NCI-H1105 (cell line): ENCODE measurements at places on chromosomes 4 and X.
A peak's percentile ranks its signal among the peaks of the same experiment; 100 is the strongest.

- no peak for DNase-seq
These were observed 45.8 kb upstream of the CLCN4 start for GRCh38 chrX:10110984-10111363.

GRCh38 chr4:165454426-165454825 lies 75.6 kb downstream of the CPE start:
- DNase-seq: no peak

DNA sequence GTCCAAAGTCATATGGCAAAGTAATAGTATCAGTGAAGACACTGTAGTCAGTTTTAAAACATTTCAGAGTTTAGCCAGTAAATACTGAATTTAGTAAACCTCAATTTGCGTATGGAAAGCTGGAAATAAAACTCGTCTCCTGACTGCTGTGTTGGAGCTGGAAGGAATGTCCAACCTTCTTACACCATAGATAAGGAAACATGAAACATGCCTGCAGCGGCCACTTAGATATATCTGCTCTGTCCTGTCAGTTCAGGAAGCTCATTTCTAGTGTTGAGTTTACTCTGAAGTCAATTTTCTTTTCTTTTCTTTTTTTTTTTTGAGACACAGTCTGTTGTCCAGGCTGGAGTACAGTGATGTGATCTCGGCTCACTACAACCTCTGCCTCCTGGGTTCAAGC lies 21.2 kb downstream of the ARHGAP10 start:
- no peak for DNase-seq

DNA sequence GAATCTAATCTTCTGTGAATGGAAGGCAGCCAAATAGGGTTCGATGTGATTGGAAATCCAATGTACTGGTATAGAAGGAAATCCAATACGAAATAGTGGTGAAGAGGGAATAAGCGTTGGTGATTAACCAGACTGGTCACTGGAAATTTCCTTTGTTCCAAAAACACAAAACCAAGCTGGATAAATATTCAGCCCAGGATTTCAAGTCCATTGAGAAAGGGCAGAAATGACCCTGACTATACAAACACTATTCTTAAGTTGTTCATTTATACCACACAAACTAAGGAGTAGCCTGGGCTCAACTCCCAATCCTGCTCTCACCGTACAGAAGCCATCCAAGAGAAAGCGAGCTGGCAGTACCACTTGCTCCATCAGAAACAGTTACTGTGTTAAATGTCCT lies 32.2 kb downstream of the PCDH19 start:
- DNase-seq: no peak

GRCh38 chr4:127641524-127641923 lies 8.8 kb downstream of the INTU start:
- no peak for DNase-seq

DNA sequence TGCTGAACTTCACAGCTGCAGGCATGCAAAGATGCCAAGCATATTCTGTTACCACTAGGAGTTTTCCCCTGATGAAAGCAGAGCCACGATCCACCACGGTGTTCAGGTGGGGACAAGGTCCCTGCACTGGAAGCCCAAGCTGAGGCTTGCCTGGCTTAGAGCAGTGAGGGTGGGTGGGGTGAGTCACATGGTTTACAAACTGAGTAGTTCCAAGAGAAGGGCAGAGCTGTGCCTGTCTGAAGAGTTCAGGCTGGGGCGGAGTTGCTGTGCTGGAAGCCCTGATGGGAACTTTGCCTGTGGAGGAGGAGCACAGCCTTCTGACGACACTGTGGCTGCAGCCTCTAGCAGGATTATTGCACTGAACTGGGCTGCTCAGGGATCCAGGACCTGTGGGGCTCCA lies 45.5 kb downstream of the FAM9B start:
- DNase-seq: no peak

DNA sequence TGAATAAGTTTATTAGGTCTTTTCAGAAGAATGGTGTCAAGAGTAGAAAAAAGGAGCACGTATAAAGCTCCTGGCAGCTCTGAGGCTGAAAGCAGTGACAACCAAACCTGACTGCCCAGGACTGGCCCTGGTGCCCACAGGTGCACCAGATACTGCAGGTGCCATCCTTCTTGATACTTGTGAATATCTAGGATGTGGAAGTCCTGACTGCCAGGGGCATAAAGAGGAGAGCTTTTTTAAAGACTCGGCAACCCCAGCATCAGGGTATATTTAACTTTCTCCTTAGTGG lies 60.7 kb downstream of the TMEM150C start:
- no peak for DNase-seq

DNA sequence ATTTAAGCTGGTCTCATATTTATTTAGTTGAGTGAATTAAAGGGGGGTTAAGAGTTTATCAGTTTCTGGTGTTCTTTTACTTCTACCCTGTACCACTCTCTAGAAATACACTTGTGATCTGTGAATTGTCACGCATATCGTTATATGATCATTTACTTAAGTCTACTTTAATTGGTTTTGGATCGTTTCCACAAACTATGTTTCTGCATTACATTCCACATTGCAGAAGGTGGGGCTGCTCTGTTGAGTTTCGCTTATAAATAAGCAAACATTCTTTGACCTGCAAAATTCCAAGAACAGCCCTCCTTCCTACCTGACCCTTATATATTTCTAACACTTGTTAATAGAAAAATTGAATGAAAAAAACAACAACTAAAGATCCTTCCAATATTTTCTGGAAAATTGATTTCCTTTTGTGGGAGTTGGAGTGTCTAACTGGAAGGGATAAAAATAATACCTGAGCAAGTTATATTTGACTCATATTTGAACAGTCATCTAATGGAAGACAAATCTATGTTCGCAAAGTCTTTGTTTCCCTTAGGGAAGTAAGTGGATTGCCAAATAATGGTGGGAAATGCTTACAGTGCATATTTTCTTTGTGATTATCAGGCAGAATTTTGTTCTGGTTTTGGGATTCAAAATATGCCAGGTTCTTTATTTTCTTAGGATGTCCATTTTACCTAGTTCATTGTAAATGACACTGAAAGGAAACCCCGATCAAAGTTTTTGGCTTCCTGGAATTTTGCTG lies 152.7 kb downstream of the RELL1 start:
- DNase-seq: no peak

GRCh38 chr4:38529189-38530115 lies 134.5 kb upstream of the KLF3 start:
- no peak for DNase-seq

DNA sequence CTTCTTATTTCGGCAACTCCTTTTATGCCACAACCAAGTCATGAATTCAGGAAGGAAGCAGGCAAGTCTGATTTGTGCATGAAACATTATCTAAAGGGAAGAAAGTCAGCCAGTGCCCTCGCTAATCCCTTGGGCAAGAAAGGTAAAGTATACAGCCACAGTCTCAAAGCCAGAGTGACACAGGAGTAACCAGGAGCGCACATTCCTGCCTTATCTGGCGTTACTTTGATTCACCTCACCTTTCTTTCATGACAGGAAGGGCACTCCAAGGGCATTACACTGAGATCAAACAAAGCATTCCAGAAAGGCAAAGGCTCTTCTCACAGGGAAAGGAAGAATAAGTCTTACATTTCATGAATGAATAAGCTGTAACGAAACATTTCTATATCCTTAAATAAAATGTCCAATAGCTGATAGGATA lies 38.8 kb downstream of the FAT1 start:
- no peak for DNase-seq

DNA sequence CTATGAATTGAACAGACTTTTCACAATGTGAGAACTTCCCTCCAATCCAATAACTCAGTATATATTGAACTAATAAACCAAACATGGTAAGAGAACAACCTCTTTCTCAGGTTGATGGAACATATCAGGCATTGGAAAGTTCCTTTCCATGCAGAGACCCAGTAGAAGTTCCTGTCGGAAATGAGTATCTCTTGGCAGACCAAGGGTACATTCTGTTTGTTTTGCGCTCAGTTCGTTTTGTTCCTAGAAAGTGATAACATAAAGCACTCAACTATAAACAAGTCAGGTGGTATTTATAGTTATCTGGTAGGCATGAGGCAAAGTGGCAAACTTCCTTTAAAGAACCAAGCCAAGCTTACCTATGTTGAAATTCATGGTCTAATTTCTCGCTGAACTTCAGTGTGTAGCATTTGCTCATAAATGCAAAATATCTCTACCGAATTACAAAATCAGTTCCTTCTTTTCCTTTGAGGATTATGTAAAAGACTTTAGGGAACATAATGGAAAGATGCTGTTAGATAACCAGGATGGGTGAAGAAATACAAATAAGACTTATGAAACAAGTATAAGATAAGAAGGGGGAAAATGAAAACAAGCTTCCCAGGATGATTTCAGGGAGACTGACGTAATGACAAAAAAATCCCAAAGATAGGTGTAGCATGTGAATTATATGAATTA lies 120.3 kb downstream of the ARHGAP24 start:
- DNase-seq: no peak

DNA sequence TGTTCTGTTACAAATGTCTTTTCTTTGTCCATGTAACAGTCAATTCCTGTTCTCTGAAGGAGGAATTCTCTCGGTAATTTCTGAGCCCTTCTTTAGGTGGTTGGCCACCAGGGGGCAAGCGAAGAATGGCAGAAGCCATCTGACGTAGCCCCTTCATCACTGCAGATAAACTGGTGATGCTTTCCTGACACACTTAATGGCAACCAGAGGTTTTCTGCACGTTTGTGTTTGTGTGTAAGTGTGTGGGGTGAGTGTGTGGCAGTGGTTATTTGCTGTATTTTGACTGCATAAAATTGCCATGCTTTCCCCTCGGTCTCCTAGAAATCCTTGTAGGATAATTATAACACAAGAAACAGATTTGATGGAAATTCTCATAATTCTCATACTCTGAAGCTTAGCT lies 64.8 kb upstream of the STOX2 start:
- peak; percentile 54 for DNase-seq

DNA sequence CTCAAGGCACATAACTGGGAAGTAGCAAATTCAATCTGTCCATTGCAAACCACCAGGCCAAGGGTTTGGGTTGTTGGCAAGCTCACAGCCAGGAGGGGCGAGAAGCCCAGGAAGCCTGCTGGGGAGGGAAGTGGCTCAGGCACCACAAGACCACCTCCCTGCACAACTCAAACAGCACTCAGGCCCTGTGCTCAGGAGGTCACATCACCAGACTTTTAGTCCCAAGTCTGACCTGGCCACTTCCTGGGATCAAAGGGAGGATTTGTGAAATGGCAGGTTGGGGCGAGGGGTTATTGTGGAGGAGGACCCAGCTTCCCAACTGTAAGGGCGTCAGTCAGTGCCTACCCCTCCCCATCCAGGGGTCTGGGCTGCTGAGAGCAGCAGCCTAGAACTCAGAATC lies 2.3 kb downstream of the ATP5ME start:
- DNase-seq: no peak

GRCh38 chr4:142331646-142332045 lies 514.5 kb downstream of the INPP4B start:
- DNase-seq: no peak

DNA sequence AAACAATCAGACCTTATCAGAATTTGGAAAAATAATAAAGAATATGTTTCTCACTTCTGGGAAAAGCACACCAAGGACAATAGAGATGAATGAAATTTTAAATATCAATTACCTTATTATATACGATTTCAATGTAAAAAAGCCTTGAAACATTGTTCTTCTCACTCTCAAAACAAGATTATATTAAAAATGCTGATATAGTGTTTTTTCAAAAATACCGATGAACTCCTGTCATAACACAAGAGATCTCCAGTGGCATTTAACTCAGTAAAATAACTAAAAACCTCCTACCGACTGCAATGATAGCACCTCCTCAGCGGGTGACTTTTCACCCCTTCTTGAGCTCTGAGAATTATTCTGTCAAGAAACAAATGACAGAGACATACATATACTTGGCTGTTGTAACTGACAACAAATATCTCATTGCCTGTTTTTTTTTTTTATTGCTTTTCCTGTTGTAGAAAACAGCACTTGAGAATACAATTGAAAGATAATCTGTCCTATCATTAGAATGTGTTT lies 1237.3 kb downstream of the C4orf33 start:
- no peak for DNase-seq

- no peak for DNase-seq
These were observed 5.7 kb downstream of the NSG1 start for GRCh38 chr4:4392501-4393183.

GRCh38 chrX:131783555-131784308 lies 239.4 kb upstream of the STK26 start:
- DNase-seq: no peak

DNA sequence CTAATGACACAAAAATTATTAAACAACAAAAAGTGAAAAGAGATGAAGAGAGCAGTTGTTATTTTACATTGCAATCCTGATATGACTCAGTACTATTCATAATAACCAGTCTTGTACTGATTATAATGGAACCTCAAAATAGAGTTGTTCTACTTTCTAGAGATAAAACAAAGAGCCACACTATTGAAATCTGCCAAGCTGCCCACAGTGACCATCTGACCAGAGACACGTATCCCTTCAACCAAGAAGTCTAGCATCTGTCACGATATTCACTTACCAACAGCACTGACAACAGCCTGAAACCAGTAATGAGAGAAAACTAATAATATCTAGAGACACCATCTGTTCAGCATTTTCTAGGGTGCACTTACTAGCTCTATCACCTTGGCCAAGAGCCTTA lies 466.7 kb downstream of the NKX6-1 start:
- no peak for DNase-seq

- no peak for DNase-seq
These were observed 109.5 kb upstream of the NKX1-1 start for GRCh38 chr4:1515763-1516162.

DNA sequence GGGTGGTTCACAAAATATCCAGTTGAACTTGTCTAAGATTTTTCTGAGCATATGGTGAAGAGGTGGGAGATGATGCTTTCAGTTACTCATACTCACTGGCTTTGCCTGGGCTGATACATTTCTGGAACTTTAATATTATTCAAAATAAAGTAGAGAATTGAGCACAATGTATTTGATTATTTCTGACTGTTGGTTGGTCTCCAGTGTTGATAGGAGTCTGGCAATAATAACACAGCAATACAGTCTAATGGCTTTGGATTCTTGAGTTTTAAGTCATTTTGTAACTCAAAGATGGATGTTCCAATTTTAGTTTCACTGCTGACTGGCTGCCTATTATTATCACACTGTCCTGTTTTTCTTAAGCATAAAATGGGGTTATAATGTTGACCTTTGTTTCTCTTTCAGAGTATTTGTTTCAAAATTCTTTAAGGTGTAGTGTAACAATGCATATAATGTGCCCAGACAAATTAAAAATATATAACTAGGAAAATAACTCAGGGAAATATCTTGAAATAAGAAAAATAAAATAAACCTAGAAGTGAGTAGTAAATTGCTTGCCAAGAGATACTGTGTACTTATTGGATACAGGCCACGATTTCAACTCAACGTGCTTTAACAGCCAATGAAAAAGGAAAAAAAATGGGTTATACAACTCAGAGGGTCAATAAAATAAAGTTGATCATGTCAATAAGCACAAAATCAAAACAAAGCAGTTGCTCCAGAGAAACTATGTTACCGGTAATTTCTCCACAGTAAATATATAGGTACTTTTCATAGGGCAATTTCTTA lies 99.0 kb downstream of the ARSJ start:
- no peak for DNase-seq

DNA sequence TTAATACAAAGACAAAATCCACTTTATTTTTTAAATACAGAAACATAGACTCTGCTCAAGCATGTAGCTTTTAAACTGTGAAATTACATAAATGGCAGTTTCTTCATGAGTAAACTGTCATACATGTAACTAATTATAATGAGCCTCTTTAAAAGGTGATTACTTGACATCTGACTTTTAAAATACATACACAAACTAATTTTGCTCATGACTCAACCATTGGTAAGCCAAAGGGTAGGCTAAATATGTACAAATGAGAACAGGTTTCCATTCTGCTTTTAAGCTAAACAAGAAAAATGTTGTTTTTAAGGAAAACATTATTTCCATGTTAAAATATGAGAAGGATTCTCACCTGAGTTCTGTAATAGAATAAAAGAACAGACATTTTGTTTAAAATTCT lies 27.9 kb downstream of the CAMK2D start:
- no peak for DNase-seq
